ENCODE measurements at places on chromosomes 1 and 21.
A peak's percentile ranks its signal among the peaks of the same experiment; 100 is the strongest.

GRCh38 chr1:210360852-210361477, 32.3 kb downstream of the HHAT start:
- DNase-seq: peak; percentile 82

DNA sequence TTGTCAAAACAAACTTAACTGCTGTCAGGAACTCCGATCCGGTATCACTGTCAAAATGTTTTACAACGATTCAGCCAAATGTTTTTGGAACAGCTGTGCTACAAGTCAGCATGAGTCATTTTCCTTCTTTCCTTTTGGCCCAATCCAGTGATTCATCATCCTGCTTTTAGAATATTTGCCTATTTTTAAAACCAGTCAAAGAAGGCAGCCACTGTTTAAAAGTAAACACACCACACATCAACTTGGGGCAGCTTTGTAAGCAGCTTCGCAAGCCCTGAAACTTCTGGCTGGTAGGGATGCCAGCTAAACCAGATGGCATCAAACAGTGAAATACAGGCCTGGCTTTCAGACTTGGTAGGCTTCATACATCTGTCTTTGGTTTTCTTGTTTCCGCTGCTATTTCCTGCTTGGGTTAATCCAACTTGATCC, 14.9 kb downstream of the MAP3K7CL start:
- peak; percentile 92 for DNase-seq

- no peak for DNase-seq
Measured at GRCh38 chr1:9764550-9764949, 59.2 kb downstream of the CLSTN1 start.

DNA sequence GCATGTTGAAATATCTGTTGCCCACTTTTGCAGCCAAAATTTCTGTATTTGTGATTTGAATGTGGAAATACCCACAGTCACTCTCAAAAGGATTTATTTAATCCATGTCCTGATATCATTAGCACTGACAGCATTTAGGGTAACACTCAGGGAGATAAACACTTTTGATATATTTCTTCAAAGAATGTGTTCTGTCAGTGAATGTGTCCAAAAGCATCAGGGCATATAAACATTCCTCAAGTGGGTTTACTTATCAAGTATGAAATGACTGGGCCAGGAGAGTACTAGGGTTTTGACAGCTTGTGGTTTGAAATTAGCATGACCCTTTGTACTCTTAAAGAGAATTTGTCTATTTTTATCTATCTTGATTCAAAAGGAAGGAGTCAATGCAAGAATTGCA, 1302.1 kb upstream of the ADGRL2 start:
- no peak for DNase-seq

DNA sequence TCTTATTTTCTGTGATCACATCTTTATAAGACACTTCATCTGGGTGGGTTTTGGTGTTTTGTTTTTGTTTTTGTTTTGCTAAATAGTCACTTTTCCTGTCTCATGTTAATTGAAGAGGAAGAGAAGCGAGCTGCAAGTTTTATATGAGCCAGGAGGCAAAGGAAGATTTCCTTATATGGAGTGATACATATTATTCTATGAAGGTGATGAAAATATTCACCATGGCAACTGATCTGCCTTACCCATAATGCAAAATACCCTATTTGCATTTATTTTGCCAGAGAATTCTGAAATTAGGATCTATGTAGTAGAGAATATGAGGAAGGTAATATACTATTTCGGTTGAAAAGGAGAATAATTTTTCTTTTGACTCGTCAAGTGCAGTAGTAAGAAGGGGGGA, 13.9 kb downstream of the CXADR start:
- DNase-seq: no peak

DNA sequence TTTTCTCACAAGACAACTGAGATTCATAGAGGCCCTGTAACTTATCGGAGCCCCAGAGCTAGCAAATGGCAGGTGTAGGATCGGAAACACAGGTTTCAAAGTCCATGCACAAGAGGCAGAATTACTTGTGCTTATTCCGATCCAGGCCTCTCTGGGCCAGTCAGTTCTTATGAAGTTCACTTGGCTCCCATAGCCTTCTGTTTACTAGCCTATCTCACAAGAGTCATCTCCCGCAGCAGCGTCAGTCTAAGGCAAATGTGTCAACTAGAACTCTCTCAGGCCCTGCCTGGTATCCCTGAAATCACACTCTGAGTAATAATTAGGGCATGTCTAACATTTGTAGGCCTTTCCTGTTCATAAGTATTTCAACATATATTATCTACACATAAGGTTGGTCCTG, 43.3 kb downstream of the PHC2 start:
- no peak for DNase-seq

GRCh38 chr1:165387961-165388360, 31.4 kb upstream of the LMX1A start:
- DNase-seq: peak; percentile 53

DNA sequence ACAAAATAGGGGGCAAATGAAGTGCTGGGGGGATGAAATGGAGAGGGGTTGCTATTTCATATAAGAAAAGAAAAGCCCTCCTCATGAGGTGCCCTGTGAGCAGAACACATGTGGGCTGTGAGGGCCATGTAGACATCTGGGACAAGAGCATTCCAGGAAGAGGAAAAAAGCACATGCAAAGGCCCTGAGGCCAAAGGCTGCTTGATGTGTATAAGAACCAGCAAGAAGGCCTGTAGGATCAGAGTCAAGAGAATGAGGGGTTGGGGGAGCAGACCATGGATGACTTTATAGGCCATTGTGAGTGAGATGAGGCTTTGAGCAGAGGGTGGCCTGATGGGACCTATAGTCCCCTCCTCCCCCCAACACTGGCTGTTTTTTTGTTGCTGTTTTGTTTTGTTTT, 7.7 kb upstream of the RAB4A start:
- no peak for DNase-seq

GRCh38 chr1:33133478-33134105, 48.3 kb downstream of the TRIM62 start:
- DNase-seq: no peak

DNA sequence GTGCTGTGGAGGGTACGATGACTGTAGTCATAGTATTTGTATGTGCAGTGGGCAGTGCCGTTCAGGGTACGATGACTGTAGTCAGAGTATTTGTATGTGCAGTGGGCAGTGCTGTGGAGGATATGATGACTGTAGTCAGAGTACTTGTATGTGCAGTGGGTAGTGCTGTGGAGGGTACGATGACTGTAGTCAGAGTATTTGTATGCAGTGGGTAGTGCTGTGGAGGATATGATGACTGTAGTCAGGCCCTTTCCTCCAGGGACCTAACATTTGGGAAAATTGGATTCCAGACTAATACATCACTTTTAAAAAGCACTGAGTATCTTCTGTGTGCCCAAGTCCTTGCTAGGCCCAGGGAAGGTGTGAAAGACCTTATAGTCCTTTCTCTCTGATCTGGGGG, 2.9 kb downstream of the ZNF672 start:
- DNase-seq: no peak

- DNase-seq: peak; percentile 56
Measured at GRCh38 chr1:7013833-7014639, 228.8 kb downstream of the CAMTA1 start.

- DNase-seq: peak; percentile 62
Measured at GRCh38 chr21:35475762-35476161, 426.7 kb upstream of the RUNX1 start.

GRCh38 chr21:18663663-18664062, 260.1 kb upstream of the TMPRSS15 start:
- DNase-seq: no peak

GRCh38 chr21:36825658-36826057, 126.7 kb downstream of the SIM2 start:
- DNase-seq: no peak

DNA sequence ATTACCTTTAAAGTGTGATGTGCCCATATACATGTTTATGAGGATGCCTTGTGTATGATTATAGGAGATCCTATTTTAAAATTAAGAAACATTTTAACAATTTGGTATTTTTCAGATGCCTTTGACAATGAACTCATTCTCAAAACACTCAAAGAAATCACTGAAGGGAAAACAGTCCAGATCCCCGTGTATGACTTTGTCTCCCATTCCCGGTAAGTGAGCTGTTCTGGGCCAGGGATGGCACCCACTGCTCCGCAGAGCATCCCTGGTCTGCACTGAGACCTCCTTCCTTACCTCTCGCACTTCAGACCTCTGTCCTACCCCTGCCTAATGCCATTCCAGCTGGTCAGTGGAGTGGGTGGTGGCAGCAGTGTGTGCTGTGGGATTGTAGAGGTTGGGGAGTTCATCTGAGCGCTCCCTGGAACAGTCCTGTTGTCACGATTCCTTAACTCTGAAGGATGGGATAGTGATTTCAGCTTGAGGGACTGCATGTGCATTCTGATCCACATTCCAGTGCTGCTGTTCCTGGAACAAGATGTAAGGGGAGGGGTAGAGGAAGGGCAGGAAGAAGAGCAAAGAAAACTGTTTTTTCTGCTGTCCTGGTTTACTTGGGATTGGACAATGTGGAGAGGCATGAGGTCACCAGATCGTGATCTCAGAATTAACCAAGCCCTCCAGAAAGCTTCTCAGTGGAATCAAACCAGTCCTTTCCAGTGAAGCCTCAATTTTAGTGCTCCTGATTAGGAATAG, 63.9 kb downstream of the UCK2 start:
- DNase-seq: no peak

DNA sequence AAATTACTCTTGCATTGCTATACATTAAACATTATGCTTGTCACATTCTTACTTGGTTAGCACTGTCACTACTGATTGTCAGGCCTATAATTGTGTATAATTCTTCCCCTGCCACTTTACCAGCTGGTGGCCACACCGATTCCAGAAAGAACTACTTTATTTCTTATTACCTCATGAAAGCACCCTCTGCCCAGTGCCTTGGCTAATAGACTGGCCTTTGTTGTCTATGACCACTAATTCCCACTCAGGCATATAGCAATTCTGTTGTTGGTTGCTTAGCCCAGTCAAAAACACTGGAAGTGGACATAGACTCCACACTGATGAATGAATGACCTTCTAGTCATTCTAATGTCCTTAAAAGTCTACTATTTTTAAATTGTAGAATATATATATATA, 35.6 kb downstream of the MRPL39 start:
- no peak for DNase-seq

- no peak for DNase-seq
Measured at GRCh38 chr1:184752656-184753055, 2.0 kb downstream of the EDEM3 start.

GRCh38 chr1:114340892-114341291, 170.1 kb downstream of the TRIM33 start:
- DNase-seq: no peak

GRCh38 chr21:30257773-30258172, 25.0 kb downstream of the KRTAP24-1 start:
- no peak for DNase-seq

- no peak for DNase-seq
Measured at GRCh38 chr1:19650416-19651140, 6.5 kb downstream of the NBL1 start.

DNA sequence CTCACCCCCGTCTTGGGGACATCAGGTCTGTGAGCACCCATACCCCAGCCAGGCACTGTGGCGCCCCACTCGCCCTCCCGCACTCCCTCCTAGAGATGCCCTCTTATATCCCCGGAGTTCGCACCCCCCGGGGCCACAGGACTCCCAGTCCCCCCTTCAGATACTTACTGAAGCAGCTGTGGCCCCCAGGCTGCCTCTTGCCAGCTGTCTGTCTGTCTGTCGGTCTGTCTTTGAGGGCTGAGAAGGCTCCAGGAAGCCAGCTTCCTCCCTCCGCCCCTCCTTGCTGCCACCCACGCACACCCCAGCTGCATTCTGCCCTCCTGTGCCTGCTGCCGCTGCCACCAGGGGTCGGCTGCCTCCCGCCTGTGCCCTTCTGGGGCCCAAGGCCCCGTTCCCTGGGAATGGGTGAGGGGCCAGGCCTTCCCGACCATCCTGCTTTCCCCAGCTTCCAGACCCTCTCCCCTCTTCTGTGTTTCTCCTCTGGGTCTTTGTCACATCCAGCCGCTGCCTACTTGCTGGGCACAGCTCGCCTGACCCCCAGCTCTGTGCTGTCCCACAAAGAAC, at the start of gene PTPN7:
TSS of gene PTPN7 (minus strand) at position 226 of the 564 bp plus-strand sequence. CDS start 1,200 bp downstream, outside the sequence.
- no peak for DNase-seq

GRCh38 chr1:40316595-40317393, at the start of gene COL9A2:
TSS of gene COL9A2 (minus strand) at chr1:40317286. CDS start at chr1:40317197, 89 bp downstream.
- DNase-seq: peak; percentile 45
